ENCODE measurements at places on chromosomes 12 and 14.

GRCh38 chr14:58736606-58737005, 98.8 kb downstream of the DACT1 start:
- no peak for DNase-seq

DNA sequence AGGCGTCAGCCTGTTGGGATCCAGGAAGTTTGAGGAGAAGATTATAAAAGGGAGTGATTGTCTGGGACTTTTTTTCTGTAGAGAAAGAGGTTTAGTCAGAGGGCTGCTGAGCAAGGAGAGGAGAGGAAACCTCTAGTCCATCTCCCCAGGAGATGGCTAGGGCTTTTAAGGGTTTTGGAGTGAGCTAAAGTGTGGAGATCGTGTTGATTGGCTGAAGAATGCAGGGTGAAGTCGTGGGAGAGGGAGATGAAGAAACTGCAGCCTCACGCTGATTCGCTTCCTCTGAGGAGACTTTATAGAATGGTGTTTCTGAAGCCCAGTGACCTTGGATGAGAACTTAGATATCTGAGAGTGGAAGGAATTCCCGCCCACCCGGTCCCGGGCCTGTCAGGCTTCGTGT, 193.7 kb upstream of the PWP1 start:
- DNase-seq: no peak

DNA sequence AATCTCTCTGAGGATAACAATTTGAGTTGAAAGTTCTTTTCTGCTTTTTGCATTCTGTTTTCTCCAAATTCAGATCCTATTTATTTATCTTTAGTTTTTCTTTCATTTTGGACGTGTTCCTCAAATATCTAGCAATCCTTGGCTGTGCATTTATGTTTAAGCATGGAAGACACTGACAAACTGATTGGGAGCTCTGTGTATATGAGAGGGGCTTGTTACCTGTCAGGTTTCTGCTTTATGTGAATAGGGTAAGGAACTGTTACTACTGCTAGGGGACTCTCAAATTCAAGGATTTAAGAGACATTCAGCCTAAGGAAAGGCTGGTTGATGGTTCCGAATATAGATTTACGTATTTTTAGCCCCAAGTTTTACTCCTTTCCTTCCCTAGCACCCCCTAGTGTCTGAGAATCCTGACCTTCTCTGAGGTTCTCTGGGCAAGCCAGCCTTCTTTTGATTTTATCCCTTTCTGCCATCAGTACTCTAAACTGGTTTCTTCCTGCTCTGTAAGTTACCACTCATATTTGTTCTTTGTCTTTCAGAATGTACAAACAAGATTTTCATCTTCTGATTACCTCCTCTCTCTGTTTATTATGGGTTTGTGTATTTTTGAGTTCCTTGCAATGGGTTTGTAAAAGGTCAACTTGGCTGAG, 30.5 kb downstream of the YLPM1 start:
- peak; percentile 25 for DNase-seq

GRCh38 chr12:31238764-31239387, 87.1 kb downstream of the SINHCAF start:
- peak; percentile 82 for DNase-seq

GRCh38 chr12:109982210-109982609, 14.0 kb downstream of the GIT2 start:
- peak; percentile 54 for DNase-seq

DNA sequence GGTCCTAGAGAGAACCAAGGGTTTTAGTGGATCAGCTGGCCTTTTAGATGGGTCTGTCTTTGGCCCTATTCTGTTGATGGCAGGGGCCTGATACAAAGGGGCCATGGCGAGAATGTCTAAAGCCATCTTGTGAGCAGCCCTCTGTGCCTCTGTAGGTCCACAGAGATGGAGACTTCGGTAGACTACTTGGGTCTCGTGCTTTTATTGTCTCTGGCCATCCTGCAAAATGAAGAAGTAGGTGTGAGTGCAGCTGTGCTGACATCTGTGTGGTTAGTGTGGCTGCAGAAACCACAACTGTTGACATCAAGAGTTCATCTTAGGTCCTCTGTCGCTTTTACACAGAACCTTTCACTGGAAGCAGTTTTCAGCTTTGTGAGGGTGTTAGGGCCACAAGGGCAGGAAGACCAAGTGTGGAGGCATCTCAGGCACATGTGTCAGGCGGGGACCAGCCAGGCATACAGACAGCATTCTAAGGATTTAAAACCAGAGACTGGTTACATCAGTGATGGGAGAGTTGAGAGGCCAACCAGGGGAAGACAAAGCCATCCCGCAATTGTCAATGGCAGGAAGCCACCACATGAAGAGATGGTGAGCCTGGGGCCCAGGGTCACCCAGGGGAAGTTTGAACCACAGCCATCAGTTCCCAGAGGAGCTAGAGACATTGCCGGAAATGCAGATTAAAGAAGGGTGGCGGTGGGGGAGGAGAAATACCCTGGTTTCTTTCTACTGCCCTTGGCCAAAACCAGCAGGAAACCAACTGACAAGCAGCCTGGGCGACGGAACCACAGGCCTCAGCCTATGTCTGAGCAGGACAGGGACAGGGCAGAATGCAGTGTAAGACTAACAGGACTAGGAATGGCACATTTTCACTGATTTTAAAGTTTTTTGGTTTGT, 13.0 kb upstream of the TPCN1 start:
- peak; percentile 30 for DNase-seq

DNA sequence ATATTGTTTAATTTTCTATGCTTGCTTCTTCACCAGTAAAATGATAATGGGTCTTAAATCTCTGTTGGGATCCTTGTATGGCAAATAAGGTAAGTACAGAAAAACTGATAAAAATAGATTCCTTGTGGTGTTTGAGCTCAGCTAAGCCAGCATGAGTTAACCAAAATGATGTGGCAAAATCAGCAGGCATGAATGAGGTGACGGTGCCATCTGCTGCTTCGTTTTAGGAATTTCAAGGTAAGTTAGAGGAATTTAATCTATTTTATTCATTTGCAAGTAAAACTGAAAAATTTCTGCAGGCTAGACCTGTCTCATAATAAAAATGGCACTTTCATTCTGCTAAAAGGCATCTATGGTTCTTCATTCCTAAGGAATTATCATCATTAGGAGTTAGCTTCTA, 10.0 kb upstream of the CLEC7A start:
- DNase-seq: peak; percentile 63

DNA sequence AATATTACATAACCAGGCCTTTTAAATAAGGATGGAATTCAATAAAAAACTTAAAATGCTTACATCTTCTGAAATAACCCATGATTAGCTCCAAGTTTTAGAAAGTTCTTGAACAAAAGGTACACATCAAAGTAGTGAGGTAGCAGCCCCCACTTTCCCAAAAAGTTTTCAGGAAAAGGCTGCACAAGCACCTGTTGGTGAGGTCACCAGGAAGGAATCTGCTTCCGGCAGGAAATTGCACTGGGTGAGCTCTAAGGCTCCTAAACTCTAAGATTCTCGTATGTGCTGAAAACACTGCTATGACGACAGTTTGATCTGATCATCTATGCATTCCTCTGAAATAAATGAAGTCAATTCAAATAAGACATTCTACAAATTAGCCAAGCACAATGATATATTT, 34.3 kb upstream of the TTC7B start:
- no peak for DNase-seq

DNA sequence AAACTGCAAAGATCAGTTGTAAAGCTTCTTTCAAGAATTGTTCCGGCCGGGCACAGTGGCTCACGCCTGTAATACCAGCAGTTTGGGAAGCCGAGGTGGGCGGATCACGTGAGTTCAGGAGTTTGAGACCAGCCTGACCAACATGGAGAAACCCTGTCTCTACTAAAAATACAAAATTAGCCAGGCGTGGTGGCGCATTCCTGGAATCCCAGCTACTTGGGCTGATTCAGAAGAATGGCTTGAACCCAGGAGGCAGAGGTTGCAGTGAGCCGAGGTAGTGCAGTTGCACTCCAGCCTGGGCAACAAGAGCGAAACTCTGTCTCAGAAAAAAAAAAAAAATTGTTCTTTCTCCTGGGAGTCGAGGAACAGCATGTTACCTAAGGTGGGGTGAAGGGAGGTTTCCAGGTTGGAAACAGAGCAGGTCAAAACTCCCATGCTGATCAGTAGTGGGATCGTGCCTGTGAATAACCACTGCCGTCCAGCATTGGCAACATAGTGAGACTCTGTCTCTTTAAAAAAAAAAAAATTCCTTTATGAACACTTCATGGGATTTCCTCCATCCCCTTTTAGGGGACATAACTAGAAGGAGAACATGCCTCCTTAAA, 13.9 kb downstream of the FBXO34 start:
- no peak for DNase-seq

- DNase-seq: no peak
Measured at GRCh38 chr12:116199160-116199706, 78.3 kb downstream of the MED13L start.

DNA sequence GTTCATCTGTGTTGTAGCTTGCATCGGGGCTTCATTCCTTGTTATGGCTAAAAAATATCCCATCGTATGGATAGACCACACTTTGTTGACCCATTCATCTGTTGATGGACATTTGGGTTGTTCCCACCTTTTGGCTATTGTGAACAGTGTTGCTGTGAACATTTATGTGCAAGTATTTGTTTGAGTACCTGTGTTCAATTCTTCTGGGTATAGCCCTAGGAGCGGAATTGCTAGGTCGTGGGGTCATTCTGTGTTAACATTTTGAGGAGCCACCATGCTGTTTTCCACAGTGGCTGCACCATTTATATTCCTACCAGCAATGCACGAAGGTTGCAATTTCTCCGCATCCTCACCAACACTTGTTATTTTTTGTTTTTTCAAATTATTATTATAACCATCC, 23.0 kb upstream of the NCOR2 start:
- DNase-seq: no peak

DNA sequence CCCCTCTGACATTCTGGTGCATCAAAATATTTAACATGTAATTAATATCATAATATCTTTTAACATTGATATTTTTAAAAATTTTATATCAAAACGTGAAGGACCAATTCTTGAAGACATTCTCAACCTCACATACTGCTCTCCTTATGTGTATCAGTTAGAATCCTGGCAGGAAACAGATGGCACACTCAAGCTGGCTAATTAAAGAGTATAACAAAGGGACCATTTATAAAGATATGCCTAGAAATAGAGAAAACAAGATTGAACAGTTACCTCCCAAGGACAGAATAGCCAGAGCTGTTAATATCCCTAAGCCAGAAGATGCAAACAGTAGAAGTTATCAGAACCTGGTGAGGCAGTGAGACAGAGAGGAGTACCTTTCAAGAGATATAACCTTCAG, 368.7 kb downstream of the NELL2 start:
- DNase-seq: no peak

DNA sequence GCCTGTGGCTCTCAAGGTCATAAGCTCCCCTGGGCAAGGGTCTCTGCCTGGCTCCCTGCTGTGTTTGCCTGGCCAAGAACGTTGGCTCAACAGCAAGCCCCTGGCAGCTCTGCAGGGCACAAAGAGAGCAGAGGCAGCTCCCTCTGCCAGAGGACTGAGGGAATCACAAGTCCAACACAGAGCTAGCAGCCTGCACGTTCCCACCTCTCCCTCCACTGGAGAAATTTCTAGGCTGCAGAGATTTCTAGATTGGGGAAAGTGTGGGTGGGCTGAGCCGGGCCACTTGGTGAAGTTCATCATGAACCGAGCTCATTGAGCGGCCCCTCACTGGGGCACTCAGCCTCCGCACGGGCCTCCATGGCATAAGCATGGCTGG, 19.8 kb downstream of the ZFYVE21 start:
- DNase-seq: no peak

All from AG20443 (cell line).